Activated gamma-delta T cell (primary cell): ENCODE measurements at places on chromosomes 6 and 20.
A peak's percentile ranks its signal among the peaks of the same experiment; 100 is the strongest.

DNA sequence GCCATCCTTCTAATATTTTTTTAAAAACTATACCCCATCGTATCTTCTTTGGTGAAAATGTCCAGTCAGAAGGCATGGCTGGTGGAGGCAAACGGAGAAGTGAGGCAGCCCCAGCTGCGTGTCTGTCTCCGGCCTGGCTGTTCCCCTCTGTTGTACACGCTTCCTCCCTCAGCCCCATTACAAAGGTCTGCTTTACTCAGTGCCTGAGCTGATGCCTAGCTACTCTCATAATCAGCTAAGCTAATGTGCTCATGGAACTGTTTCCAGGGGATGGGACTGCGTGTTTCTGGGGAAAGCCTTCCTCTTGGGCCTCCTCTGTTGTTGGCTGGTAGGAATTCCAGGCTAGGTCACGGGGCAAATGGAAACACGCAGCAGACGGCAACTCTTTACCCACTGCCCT lies 67.3 kb downstream of the PPP1R3G start:
- no peak for DNase-seq

GRCh38 chr6:116556814-116557415 lies 3.4 kb downstream of the CALHM4 start:
- DNase-seq = no peak

GRCh38 chr20:46756419-46756818 lies 47.0 kb downstream of the SLC2A10 start:
- DNase-seq = no peak

- DNase-seq = no peak
These were observed 213.8 kb upstream of the ZFP64 start for GRCh38 chr20:52405417-52405816.

DNA sequence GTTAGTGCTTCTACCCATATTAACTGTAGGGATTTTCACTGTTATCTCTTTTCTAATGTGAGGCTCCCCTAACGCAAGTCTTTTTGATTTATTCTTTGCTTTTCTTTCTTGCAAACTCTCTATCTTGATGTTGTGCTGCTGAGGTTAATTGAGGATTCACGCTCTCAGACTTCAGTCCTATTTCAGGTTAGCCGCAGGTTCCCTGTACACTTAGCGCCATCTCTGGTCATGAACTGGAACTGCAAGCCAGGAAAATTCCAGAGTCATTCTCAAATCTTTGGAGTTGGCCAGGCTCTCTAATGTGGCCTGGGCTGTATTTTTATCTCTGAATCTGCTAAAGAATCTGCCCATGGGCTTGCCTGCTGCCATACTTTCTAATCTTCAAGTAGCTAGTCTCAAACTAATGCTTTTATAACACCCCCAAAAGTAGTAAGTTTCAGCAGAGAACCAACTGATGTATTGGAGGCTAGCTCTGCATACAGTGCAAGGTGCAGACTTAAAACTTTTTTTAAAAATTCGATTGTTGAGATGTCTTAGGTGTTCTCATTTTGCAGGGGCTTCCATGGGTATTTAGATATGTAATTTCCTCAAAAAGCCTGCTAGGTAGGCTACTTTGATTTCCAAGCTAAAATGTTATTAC lies 91.1 kb upstream of the OPRM1 start:
- DNase-seq = no peak

GRCh38 chr20:46951840-46952497 lies 57.3 kb downstream of the EYA2 start:
- DNase-seq = no peak

DNA sequence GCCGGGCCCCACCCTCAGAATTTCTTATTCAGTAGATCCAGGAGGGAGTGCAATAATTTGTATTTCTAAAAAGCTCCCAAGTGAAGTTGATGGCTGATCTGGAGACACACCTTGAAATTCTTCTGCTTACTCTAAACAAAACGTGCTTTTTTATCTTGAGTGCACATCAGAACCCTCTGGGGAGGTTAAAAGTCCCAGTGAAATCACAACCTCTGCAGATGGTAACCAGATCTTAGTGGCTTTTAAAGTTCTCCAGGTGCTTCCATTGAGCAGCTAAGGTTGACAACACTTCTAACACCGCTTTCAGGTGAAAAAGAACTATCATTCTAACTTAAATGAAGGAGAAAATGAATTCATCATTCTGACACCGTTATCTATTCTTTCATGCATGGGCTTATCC lies 45.6 kb upstream of the ESR1 start:
- DNase-seq = no peak

- DNase-seq = no peak
These were observed 111.0 kb upstream of the RALGAPA2 start for GRCh38 chr20:20823476-20823881.

DNA sequence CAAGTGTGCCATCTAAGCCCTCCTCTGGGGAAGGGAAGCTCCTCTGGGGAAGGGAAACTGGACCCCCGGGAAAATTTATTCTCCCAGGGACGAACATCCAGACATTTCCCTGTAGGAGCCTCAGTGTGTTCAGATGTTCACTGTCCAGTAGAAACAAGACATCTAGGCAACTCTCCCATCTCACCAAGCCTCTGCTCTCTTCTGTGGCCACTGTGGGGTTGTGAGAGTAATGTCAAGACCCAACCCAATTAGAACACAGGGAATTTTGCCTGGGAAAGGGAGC lies 3.6 kb upstream of the PTGIS start:
- no peak for DNase-seq

- DNase-seq = no peak
These were observed 136.8 kb upstream of the RPS6KA2 start for GRCh38 chr6:166763606-166764472.

GRCh38 chr20:46145713-46146112 lies 27.6 kb downstream of the CD40 start:
- DNase-seq = no peak

DNA sequence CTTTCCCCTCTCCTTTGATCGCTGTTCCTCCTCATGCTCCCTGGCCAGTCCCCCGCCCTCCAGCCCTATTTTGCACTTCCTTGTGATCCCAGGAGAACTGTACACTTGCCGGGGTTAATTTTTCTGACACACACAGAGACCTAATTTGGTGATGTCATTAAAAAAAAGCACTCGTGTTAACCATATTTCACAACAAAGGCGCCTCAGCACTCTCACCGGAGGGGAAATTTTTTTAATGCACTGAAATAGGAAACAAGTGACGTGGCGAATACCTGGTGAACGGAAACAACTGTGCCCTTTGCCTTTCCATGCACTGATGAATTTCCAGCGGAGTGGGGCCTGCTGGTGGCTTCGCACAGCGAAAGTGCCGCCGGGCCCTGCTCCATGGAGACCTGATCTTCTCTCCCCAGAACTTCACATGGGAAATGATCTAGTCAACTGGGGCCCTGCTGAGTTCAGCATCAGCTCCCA lies 53.9 kb upstream of the TAGAP start:
- DNase-seq = peak; percentile 19

GRCh38 chr20:23037017-23037481 lies 1.9 kb downstream of the SSTR4 start:
- no peak for DNase-seq

GRCh38 chr20:20276811-20277530 lies 90.9 kb upstream of the INSM1 start:
- DNase-seq = no peak

- no peak for DNase-seq
These were observed 29.5 kb upstream of the LYRM2 start for GRCh38 chr6:89667872-89668556.

DNA sequence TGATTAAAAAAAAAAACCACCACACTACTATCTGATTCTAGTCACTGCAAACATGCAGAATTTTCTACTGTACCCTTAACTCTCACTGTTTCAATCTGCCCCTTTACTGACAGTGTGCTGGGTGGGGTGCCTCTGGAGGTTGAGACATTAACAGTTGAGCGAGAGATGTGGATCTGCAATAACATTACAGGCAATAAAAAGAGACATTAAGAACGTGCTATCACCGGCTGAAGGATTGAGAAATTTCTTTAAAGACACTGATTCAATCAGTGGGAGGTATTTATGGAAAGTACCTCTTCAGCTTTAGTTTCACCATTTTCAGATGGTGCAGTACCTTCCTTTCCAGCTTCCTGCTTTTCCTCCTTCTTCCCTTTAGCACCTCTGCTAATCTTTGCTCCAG lies 32.5 kb downstream of the HMGN3 start:
- no peak for DNase-seq

- DNase-seq = no peak
These were observed 18.4 kb downstream of the GMPR start for GRCh38 chr6:16256781-16257180.

GRCh38 chr6:165321555-165322145 lies 12.2 kb upstream of the C6orf118 start:
- DNase-seq = no peak
